DND-41 (cell line): ENCODE measurements at places on chromosomes 1 and 21.

DNA sequence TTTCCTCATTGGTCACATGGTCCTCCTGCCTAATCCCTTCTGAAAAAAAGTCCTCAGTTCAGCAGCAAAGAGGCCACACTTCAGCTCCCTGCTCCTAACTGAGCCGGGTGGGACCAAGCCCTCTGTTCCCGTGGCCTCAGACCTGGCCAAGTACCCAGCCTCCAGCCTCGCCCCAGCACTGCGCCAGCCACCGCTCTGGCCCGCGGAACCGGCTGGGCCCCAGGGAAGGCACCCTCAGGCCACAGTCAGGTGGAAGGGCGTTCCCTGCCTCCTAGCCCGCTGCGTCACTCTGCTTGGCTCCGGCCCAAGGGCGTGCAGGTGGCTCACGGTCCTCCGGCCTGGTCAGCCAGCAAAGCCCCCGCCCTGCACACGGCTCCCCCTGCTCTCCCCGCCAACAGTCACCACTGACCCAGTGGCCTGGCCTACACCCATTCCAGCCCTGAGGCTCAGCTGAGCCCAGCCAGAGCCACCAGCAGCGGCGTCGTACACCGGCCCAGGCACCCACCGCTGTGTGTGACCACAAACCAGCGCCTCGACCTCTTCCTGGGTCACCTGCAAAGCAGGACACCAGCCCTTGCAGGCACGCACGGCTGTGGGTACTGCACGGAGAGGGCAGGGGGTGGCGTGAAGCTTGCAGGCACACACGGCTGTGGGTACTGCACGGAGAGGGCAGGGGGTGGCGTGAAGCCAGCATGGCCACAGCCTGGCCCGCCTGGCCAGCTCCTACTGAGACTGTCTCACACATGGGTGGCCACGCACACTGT lies 19.4 kb downstream of the NADK start:
- DNase-seq = no peak

DNA sequence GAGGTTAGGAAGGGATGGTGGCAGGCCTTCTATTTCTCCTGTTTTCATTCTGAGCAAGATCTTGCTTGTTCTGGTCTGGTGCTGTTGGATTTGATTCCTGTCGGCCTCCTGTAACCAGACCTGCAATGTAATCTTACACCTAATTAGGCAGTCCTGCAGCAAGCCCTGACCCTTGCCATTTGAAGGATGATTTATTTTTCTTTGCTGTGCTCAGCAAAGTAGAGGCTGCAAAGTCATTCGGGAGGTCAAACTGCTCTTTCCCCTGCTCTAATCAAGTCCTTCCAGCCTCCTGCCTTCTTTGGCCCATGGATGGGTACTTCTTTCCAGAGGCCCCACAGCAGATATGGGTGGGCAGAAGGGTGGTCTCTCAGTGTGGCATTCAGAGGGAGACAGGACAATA lies 417.7 kb upstream of the USP24 start:
- no peak for DNase-seq

- DNase-seq = no peak
Measured at GRCh38 chr21:39124681-39125251, 58.5 kb downstream of the PSMG1 start.

GRCh38 chr1:38076455-38076854 lies 29.9 kb upstream of the POU3F1 start:
- no peak for DNase-seq

DNA sequence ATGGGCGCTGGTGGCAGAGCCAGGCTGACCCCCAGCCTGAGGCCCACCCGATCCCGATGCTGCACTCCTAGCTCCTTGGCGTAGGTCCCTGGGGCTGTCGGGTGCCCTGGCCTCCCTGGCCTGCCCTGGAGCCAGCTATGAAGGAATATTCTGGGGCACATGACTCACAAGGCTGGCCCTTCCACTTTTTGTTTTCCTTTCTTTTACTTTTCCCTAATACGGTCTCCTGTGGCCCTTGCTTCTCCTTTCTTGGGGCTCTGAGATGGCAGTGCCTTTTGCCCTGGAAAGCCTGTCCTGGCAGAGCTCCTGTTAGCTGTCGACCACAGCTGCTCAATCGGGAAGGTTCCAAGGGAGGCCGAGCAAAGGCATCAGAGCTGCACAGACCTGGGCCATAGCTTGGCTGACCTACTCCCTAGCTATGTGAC lies 22.1 kb downstream of the ARHGEF10L start:
- DNase-seq = no peak

DNA sequence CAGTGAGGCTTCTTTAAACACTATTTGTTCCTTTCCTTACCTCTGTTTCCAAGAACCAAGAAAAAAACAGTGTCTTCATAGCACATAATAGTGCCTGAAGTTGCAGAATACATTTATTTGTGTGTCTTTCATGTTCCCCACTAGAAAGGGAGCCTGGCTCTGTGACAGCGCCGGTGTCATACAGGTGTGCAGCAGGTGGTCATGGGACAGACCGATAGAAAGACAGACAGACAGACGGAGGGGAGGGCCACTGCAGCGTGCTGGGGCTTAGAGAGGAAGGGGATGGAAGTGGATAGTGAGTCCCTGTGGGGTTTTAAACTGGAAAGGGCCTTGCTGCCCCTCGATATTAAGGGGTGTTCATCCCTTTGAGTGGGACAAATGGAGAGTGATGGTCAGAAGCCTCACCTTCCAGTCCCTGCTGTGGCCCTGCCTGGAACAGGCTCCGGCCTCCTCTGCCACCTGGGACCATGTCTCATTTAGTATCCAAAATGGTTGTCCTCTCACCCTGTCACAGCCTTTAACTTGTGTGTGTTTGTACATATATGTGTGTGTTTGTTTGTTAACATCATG lies 152.9 kb downstream of the PGBD5 start:
- no peak for DNase-seq

DNA sequence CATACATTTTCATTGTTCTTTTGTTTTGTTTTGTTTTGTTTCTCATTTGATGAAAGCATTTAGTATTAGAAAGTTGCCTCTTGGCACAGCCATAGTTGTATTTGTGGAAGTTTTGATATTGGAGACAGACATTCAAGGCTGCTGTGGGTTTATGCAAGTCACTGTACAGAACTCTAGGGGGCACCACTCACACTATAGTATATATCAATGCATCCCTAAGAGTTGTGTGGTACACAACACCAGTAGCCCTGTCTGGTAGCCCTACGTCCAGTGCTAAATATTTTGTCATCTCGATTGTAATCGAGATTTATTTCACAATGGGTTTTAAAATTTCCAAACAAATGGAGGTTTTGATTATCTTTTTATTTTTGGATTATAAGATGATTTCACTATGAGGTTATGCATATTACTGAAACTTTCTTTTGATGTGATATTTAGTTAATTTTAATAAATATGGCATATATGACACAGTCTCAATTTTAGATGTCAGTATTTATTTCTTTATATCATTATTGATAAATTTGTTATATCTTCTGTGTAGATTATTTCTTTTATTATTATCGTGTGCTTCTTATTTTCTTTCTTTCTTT lies 112.2 kb downstream of the NR5A2 start:
- DNase-seq = peak; percentile 11

GRCh38 chr1:114712977-114713376 lies 3.6 kb downstream of the NRAS start:
- DNase-seq = no peak

- no peak for DNase-seq
Measured at GRCh38 chr1:179709841-179710329, 33.2 kb upstream of the FAM163A start.

DNA sequence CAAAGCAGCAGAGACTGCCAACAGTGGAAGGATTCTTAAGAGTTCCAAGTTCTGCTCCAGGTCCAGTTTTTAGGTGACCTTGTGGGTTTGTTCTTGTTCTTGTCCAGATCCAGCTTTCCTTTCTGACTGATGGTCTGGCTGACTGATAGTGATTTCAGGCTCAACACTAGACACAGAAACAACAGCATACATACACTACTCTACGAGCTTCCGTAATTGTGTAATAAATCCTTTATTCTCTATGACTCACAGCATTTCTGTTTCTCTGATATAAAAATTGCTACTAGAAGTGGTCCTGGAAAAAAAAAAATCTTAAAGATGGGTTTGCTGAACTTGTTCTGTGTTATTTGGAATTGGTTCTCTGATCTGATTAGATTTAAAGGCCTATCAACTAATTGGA lies 62.2 kb upstream of the PTCH2 start:
- no peak for DNase-seq

DNA sequence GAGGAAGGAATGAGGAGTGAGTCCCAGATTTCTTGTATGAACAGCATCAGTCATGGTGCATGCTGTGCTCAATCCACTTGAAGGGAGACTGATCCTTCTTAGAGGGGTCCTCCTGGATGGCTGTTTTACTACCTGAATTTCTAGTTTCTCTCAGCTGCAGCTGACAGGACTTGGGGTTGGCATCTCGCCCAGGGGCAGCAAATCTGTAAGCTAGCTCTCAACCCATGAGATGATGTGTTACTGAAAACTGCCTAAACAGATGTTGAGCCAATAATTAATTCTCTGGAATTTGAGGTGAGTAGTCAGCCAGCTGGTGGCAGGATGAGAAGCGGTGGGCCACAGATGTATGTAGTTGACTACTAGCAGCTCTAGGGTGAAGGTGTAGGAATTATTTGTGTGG lies 19.6 kb downstream of the BACH1 start:
- DNase-seq = no peak

DNA sequence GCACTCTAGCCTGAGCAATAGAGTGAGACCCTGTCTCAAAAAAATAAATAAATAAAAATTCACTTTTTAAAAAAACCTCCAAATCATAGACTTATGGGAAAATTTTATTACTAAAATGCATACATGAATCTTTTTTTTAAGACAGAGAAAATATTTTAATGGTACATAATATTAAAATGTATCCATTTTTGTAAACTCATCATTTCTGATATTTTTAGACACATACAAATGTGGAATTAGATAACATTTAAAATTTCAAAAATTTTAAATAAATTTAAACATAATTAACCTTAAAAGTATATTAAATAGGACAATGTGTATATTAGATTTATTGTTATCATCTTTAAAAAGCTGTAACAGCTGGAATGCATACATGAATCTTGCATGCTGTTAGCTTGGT lies 33.9 kb downstream of the SMAP2 start:
- DNase-seq = no peak

GRCh38 chr1:176391621-176392020 lies 71.4 kb upstream of the PAPPA2 start:
- no peak for DNase-seq

DNA sequence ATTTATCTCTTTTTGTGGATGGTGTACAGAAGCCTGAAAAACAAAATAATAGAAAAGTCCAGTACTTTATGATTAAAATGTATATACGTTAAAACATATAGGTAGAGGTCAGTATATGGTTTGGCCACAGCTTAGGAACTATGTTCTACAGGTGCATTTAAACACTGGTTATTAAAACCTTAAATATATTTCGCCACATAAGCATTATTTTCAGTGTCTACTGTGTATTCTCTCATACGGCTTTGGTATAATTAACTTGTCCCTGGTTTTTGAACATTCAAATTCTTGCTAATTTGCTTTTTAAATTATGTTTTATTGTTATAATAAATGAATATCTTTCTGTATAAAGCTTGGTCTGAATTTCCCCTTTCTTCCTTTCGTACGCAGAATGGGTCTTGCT lies 87.9 kb downstream of the GTF2B start:
- DNase-seq = no peak

GRCh38 chr1:181112071-181112929 lies 23.8 kb downstream of the IER5 start:
- no peak for DNase-seq

GRCh38 chr1:45793942-45794604 lies 9.3 kb upstream of the MAST2 start:
- no peak for DNase-seq

GRCh38 chr21:42550817-42551216 lies 37.2 kb downstream of the SLC37A1 start:
- DNase-seq = no peak

- no peak for DNase-seq
Measured at GRCh38 chr1:156741481-156741983, 644 bp upstream of the MRPL24 start.

DNA sequence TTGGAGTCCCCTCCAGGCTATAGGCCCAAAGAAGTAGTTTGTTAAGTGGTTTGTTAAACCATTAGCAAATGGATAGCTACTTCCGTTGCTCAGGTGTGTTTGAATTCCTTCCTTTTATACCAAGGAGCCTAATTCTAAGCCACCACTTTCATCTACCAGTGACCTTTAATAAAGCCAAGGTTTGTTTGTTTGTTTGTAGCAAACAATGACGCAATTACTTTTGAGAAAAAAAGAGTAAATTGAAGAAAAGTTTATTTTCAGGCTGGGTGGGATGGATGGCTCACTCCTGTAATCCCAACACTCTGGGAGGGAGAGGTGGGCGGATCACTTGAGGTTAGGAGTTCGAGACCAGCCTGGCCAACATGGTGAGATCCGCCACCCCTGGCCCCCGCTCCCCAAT lies 30.8 kb upstream of the RD3 start:
- DNase-seq = no peak

GRCh38 chr1:170664828-170665612 lies 1.1 kb downstream of the PRRX1 start:
- DNase-seq = no peak

DNA sequence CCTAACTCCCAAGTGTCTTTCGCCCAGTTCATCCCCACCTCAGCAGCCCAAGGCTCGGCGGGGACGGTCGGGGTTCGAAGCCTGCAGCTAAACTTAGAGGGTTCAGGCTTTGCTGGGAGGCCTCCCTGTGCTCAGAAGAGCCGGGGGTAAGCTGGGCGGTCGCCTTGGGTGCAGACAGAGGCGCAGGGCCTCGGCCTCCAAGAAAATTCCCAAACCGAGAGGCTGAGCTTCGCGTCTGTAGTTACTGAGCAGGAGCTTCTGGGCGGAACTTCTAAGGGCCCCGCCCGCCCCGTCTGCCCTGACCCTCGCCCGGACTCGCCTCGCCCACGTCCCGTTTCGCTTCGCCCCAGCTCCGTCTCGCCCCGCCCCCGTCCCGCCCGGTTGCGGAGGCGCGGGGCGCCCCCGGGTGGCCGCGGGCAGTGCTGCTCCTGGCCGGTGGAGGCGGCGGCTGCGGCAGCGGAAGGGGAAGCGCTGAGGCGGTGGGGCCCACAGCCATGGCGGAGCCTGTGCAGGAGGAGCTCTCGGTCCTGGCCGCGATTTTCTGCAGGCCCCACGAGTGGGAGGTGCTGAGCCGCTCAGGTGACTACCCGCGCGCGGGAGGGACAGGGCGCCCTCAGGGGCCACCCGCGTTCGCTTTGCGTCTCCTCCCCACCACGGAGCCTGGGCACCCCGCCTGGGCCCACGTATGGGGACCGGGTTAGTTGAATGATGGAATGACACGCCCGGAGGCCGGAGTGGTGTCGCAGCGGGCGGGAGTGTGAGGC lies at the start of gene RWDD3:
TSS of gene RWDD3 (plus strand) at position 474 of the 764 bp plus-strand sequence. CDS start at position 495, 21 bp downstream.
- DNase-seq = peak; percentile 93

GRCh38 chr1:9293533-9294404 lies 1.1 kb downstream of the SPSB1 start:
- peak; percentile 62 for DNase-seq

- DNase-seq = no peak
Measured at GRCh38 chr1:204712708-204713430, 27.3 kb upstream of the LRRN2 start.

- no peak for DNase-seq
Measured at GRCh38 chr1:109050228-109050995, 8.5 kb upstream of the WDR47 start.

- DNase-seq = no peak
Measured at GRCh38 chr1:192702212-192702902, 66.4 kb downstream of the RGS13 start.

- DNase-seq = no peak
Measured at GRCh38 chr1:194014014-194014413, 827.6 kb upstream of the B3GALT2 start.

- peak; percentile 63 for DNase-seq
Measured at GRCh38 chr1:218377143-218377660, 32.1 kb downstream of the TGFB2 start.

GRCh38 chr1:94250341-94250740 lies 13.0 kb upstream of the ARHGAP29 start:
- DNase-seq = no peak

- no peak for DNase-seq
Measured at GRCh38 chr1:228446852-228447251, 30.2 kb upstream of the TRIM17 start.
